Activated B cell treated with CpG ODN at 0.5 μM for 24 hours (primary cell): ENCODE measurements at places on chromosomes 3 and 15. TPM values are rescaled to one million over a fixed set of nuclear protein-coding genes. Genes with fewer than 3 reads are reported as not detected.

- no peak for DNase-seq
Measured at GRCh38 chr3:100871306-100871705, 121.9 kb downstream of the ABI3BP start.

DNA sequence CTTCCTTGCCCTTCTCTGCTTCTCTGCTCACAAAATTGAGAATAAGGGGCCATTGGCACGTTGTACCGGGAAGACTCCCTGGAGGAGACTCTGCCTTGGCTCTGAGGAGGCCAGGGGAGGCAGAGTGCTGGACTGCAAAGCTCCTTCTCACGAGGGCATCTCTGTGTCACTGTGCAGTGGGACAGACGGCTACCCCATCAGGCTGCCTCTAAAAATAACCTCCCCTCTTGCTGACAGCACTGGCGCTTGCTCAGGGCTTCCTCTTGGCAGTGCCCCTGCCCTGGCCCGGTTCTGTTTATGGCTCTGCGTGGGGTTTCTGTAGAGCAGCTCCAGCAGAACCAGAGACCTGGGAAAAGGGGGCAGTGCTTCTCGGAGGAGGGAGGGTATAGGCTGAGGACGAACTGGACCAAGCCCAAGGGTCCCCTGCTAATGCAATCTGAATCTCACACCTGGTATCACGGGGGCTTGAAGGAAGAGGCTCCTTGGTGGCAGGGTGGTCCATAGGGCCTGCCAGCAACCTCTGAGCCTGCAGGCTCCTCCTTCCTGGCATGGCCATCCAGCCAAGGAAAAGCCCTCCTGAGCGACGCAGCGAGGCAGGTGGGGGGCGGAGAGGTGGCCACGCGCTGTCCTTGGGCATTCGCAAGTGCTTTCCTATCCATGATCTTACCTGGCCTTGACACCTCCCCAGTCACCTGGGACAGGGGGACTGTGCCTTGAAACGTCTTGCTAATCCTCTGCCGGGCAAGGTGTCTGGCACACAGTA lies 63.3 kb upstream of the TLE3 start:
- no peak for DNase-seq

GRCh38 chr3:28218071-28218916 lies 23.1 kb upstream of the CMC1 start:
- no peak for DNase-seq

DNA sequence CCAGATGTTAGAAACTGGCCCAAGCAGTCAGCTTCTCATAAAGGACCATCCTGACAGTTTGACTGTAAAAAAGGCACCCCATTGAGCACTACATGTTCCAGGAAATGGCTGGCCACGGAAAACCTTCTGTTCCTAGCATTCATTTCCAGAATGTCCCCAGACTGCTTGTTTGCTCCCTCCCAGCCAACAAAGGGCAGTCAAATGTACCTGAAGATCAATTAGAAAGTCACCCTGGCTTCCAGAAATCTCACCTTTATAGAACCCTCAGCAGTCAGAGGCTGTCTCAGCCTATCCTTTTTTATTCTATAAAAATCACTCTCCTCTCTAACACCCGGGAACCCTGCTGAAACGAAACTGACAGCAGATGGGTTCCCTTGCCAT lies 784 bp upstream of the SAMMSON start:
- no peak for DNase-seq

DNA sequence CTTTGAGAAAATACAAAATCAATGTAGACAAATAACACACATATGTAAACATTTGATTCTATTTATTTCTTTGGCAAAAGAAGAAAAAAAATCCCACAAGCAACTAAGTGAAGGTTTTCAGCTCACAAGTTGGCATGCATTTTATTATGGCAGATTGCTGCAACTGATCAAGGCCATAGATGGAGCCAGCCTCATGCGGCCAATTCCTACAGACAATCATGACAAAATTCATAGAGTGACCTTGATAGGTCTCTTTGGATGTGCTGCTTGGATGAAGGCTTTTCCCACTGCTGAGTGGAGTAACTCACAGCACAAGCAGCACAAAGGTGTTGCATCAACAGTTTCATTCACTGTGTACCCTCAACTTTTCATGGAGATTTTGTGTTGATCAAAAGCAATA lies 22.1 kb downstream of the FBN1 start:
- no peak for DNase-seq

DNA sequence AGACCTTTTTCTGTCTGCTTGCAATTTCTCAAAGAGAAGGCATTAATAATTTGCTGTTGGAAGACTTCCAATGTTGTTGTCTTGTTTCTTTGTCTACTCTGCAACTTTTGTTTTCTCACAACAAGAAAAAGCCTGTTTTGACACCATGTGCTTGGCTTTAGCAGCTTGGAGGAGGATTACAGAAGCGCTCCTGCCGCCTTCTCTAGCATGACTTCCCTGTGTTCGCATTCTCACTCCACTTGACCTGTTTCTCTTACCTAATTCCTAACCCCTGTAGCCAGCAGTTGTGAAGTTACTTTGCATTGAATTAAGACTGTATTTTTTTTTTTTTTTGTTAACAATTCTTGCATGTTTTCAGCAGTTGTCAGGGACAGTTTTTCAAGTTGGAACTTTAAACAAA lies 235.3 kb upstream of the GOLIM4 start:
- no peak for DNase-seq

- DNase-seq, result no peak
Measured at GRCh38 chr3:52093756-52094545, 37.6 kb upstream of the DUSP7 start.

DNA sequence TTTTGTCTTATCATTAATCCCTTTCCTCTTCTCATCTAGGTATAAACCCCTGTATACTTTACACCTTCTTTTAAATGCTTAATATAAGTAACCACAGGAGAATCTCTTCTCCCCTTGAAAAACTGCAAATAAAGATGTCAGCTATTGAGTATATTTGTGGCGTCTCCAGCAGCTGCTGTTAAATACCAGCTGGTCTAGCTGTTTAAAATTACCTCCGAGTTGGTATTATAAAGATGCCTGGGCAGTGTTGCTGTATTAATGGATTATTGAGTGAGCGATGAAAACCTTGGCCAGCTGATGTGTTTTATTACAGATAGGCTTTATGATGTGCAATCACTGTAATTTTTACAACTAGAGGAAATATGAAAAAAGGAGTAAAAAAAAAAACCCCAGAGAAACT lies 388.1 kb downstream of the TBC1D5 start:
- no peak for DNase-seq

- DNase-seq, result no peak
Measured at GRCh38 chr15:62320259-62320658, 155.2 kb upstream of the C2CD4B start.

DNA sequence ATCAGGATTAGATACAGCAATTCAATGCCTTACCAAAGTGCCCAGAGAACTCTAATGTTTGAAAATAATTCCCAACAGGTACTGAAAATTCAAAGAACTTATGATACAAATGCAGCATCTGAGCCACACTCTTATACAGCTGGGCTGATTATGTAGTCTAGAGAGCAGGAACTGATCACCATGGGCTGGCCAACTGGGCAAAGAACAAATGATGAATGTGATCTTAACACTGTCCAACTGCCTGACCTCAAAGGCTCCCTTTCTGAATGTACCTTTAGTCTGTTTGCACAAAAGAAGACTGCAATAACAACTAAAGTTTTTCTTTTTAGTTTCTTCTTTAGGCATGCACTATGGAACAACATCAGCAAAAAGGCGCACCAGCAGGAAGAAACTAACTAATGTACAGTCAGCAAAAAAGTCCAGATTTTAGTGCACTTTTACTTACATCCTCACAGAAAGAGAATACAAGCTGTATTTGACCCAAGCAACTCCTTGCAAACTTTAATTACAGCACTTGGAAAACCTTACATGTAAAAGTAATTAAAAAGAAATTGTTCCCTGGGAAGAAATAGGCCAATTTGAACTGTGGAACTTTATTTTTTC lies 1095.1 kb downstream of the IGSF11 start:
- no peak for DNase-seq

DNA sequence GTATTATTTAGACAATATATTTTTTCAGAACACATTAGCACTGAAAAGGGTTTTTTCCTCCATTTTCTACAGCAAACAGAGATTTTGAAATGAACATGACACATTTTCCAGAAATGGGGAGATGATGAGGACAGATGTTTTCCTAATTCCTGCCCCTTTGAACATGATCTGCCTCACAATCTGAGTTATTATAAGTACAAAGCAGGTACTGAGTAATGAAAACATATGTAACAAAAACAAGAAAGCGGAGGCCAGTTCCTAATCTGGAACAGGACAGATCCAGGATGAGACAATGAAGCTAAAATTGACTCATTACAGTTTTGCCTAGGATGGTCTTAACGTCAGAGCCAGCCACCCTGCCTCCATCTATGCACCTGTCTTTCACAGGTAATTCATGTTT lies 642.8 kb upstream of the NR2F2 start:
- no peak for DNase-seq

- no peak for DNase-seq
Measured at GRCh38 chr3:16533928-16534574, 20.6 kb upstream of the RFTN1 start.

DNA sequence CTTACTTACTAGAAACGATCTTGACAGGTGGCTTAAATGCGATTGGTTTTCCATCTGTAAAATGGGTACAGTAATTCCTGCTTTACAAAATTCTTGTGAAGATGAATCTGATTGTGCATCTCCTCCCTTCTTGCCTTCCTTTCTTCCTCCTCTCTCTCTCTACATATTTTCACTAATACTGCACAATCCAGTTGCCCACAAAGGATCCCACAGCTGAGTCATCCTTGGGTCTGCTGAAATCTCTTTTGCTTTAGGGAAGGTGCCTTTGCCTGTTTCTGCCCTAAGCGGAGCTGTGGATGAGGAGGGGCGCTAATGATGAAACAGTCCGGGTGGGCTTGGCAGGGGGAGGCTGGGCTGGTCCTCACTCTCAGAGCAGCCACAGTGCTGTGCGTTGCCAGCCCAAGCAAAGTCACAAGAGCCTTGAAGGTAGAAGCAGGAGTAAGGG lies 46.1 kb downstream of the AMOTL2 start:
- no peak for DNase-seq

WNT5A gene
- not detected in 2 replicates for total RNA-seq

TMEM45A gene
- total RNA-seq, result 0.10 and 0.13 TPM in 2 replicates

DUSP7 gene
- total RNA-seq, result 3.7 and 4.3 TPM in 2 replicates

ARPIN gene
- total RNA-seq, result not detected in 2 replicates

KIF23 gene
- total RNA-seq, result 1.0 and 1.5 TPM in 2 replicates
